OCI-M1 (cell line): ENCODE measurements at places on chromosomes 3 and 15.

- no peak for DNase-seq
Observed at GRCh38 chr15:53074221-53074620, 284.1 kb upstream of the ONECUT1 start.

GRCh38 chr3:56923526-56924224 lies 121.9 kb upstream of the ARHGEF3 start:
- DNase-seq, result no peak

DNA sequence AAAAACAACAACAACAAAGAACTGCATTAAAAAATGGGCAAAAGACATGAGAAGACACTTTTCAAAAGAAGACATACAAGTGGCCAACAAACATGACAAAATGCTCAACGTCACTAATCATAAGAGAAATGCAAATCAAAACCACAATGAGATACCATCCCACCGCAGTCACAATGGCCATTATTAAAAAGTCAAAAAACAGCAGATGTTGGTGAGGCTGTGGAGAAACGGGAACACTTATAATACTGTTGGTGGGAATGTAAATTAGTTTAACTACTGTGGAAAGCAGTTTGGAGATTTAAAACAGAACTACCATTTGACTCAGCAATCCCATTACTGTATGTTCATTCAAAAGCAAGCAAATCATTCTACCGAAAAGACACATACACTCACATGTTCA lies 15.1 kb downstream of the EIF1B start:
- peak; percentile 6 for DNase-seq

- peak; percentile 9 for DNase-seq
Observed at GRCh38 chr3:179410331-179410730, 40.9 kb downstream of the GNB4 start.

DNA sequence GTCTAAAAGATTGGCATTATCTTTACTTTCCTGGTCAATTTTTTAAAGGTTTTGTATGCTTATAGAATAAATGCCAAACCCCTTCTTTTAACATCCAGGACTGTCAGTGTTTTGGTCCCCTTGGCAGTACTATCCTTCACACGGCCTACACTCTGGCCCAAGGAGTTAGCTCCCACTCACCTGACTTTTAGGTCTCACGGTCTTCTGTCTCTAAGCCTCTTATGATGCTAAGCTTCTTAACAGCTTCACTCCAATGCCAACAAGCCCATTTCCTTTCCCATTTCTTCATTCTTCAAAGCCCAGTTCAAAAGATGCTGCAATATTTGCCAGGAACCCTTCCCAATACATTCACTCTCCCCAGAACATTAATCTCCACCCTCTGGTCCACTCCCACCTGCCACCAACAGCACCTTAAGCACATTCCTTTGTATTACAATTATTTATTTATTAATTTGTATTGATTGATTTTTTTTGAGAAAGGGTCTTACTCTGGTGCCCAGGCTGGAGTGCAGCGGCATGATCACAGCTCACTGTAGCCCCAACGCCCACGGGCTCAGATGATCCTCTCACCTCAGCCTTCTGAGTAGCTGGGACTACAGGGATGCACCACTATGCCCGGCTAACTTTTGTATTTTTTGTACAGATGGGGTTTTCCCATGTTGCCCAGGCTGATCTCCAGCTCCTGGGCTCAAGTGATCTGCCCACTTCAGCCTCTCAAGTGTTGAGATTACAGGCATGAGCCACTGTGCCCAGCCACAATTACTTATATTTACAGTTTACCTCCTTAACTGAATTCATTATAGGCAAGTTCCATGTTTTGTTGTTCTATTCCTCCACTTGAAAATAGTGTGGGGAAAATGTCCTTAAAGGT lies 27.8 kb downstream of the IFT80 start:
- DNase-seq, result no peak

DNA sequence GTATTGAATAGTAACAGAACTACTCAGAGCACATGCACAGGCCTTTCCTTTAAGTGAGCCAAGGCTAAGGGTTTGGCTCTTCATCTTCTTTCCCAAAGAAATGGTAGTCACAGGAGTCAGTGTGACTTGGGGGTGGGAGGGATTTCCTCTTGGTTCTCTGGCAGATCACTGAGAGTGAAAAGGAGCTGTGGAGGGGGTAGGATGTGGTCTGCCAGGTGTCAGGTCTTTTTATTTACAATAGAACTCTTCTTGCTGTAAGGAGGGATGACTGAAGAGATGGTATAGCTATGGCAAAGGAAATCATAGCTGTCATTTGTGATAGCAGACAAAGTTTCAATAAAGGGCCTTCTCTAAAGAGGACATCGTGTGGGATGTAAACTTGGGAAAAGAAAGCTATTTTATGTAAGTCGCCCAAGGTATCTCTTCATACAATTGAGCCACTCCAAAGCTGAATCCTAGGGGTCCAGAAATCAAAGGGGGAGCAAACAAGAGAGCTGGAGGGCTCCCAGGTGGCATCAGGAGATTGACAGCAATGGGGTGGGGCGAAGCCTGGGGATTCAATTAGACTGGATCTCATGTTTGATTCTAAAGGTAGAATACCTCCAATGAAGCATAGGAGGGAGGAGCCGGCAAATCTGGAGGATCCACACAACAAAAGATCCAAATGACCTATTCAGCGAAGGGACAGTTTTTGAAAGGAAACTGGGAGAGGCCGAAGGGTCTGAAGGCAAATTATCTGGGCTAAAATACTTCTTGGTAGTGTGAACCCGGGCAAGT lies 20.0 kb upstream of the CHD2 start:
- no peak for DNase-seq
